Esophagus mucosa (tissue), 1 donor: ENCODE measurements at places on chromosomes 1 and 21.

- ATAC-seq: peak; percentile 17
Observed at GRCh38 chr1:17561561-17561985, 22.1 kb downstream of the ARHGEF10L start.

DNA sequence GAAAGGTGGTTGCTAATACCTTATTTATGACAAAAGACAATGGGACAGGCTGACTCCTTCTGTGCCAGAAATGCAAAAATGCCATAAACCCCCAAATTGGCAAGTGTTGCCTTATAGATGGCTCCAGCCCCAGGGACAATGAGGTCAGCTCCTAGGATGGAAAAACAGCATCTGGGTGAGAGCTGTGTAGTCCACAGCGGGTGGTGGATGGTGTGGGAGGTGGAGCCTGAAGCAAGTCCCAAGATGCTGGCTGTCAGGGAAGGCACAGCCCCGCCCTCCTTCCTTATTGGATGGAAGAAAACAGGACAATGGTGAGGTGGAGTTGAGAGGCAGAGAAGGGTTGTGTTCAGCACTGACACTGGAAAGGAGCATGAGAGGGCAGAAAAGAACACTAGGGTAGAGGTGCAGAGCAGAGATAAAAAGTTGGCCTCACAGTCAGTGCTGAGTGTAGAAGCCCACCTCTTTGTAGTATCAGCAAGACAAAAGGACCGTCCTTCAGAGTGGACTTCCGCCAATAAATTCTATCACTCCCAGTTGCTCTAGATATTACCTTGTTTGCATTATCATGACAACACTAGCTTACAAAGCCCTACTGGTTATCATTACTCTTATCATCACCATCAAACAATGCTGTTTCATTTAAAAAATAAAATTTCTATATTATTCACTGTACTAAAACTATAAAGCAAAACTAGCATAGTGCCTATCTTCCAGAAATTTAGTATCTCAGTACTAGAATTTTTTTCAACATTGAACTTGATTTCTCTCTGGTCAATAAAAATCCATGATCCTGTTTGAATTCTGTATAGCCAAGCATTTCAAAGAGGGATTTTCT, 3.7 kb upstream of the SDE2 start:
- ATAC-seq: peak; percentile 23

GRCh38 chr1:164466001-164466421, 93.0 kb upstream of the PBX1 start:
- ATAC-seq: no peak

- ATAC-seq: no peak
Observed at GRCh38 chr1:220957233-220957605, 78.0 kb downstream of the HLX start.

- ATAC-seq: peak; percentile 16
Observed at GRCh38 chr1:25743164-25744139, 56.5 kb upstream of the SELENON start.

DNA sequence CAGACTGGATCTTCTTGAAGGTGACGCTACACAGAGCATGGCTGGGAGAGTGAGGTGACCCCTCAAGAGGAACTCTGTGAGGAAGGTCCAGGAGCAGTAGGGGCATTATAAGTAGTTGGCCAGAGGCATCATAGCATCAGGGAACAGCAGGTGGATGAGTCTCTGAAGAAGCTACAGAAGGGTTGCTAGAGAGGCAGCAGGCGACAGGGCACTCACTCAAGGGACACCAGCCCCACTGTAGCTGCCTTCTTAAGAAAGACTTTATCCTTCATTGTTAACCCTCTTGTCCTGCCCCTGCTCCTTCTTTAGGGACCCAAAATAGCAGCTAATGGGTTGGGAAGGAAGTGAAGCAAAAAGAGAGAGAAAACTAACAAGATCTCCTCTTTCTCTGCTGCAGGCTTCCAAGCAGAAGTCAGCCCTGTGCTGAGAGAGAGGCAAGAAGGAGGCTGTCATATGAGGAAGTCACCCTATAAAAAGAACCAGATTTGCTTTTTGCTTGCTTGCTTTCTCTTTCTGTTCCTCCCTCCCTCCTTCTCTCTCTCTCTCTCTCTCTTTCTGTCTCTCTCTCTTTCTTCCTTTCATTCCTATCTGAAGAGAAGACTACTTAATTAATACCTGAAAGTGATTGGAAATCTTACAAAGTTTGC, 7.7 kb upstream of the CD5L start:
- ATAC-seq: no peak

DNA sequence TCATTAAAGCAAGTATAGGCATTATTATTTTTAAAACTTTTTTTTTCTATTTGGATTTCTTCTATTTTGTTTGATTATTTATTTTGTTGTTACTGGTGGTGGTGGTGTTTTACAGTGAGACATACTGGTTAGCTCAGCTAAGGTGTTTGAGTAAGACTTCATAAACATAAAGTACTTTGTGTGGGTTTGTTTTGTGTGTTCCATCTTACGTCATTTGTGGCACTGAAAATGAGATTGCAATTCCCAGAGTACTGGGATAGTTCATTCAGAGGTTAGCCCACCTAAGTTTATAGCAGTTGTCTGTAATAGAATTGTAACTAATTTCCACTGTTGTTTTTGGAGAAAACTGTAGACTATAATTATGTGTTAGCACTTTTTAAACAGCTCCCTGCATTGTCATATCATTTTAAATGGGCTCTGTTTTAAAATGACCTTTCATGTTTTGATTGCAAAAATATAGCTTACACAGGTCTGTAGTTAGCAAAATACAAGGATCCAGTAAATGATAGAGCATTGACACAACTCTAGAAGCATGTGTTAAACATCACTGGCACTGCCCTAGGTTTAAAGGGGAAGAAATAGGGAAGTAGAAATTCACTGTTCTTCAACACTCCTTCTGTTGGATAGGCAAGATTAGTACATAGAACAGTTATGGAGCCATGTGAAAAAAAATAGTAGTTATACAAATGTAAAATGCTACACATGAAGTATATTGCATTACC, 171.7 kb downstream of the NFIA start:
- peak; percentile 28 for ATAC-seq

DNA sequence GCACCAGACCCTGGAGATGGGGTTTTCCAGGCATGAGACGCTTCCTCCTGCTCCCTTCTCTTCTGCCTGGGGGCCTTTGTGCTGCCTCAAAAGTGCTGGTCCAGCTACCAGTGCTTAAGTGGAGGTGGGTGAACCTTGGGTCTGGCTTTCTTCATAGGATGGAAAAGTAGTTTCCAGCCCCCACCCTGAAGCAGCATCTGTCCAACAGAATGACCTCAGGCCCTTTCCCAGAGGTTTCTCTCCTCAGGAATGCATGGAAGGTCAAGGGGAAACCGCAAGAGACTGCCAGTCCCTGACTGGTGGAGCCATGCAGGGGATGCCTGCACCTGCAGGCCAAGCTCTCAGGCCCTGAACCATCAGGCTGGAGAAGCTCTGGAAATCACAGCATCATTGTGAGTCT, 63.8 kb downstream of the HMGB4 start:
- ATAC-seq: no peak
